ENCODE measurements at places on chromosomes 5 and 9.
A peak's percentile ranks its signal among the peaks of the same experiment; 100 is the strongest.

GRCh38 chr5:88770276-88771257, 112.4 kb downstream of the MEF2C start:
- no peak for DNase-seq

GRCh38 chr9:99231711-99232110, 9.6 kb downstream of the SEC61B start:
- DNase-seq: no peak

DNA sequence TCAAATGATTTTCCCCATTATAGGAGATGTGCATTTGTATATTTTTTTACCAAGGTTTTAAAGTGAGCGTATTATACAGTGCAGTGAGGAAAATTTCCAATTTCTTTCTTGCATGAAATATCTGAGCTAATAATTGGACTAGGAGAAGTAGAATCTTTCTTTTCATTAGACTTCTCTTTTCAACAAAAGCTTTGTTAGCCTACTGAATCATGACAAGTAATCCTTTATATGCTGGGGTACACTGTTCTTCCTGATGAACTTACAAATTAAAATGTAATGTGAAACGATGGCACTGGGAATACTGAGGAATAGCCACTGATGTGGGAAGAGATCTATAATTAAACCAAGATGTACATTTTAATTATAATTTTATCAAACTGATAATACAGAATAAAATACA, 829.6 kb downstream of the PTPRD start:
- no peak for DNase-seq

DNA sequence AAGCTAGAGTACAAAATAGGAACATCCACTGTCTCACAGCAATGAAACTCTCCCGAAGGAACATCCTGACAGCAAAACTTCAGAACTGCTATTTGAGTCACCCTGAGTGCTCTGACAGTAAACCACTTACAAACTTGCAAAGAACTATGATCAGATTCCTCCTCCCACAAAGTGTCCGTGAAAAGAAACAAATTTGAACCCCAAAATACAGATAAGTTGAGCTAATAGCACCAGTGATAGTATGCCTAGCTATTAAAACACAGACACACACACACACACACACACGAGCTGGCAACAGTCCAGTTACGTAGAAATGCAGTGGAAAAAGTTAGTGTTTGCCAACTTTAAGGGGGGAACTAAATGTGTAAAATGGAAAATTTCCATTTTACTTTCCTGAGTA, 3.1 kb upstream of the GLIS3 start:
- DNase-seq: no peak

DNA sequence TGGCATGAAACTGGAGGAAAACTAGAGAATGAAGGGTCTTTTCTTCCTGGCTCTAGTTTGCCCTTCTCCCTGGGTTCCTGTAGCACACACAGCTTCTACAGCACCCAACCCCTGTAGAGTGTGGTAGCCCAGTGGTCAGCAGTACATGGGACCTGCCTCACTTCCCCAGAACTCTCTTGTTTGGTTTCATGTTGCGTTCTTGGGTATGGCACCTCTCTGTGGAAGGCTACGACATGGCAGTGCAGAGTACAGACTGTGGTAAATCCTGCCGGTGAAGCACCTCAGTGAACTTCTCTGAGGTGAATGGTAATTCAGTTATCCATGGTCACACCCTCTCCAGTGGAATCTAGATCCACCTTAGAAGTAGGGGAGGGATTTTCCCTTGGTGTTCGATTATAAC, 105.5 kb downstream of the TLR4 start:
- DNase-seq: no peak

DNA sequence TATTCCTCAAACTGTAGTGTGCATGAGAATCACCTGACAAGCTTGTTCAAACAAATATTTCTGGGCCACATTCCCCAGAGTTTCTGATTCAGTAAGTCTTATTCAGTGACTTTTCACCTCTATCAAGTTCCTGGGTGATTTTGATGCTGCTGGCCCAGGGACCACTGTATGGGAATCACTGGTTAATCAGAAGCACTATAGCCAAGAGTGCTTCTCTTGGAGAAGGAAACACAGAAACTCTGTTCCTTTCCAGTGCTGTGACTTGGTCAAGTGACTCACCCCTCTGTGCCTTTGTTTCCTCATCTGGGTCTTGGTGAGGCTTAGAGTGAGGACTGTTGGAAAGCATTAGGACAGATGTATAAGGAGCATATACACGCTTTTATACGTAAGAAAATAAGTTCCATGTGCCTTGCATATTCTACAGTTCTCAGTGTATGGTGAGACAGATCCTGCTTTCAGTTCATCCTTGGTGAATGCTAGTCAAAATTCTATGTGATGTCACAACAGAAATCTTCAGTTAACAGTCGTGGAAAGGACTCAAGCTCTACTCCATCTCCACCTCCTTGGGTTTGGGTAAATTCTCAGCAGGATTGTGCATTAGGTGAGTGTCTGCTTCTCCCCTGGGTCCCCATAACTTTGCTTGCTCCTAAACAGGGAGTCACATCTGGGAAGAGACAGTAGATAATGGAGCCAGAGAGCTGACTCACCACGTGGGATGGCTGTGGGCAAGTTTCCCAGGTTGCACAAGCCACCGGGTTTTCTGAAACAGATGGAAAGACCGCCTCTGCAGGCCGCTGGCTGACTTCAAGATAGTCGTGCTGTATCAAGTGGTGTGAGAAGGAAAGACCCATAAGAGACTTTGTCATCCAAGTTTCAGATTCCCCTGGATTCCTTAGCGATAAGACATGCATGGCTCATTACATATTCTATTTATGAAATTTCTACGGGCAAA, 117.0 kb downstream of the NXNL2 start:
- no peak for DNase-seq

DNA sequence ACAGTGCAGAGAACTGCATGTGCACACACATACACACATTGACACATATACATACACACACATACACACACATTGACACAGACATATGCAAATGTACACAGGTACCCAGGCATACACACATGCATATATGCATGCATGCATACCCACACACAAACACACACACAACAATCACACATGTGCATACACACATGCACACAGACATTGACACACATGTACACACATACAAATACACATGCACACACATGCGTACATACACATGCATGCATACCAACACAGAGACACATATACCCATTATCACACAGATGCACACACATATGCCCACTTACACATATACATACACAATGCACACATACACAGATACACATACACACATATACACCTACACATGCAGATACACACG, 299.6 kb upstream of the ADCY2 start:
- DNase-seq: no peak

GRCh38 chr5:59099270-59099994, 516.6 kb downstream of the RAB3C start:
- peak; percentile 4 for DNase-seq

- no peak for DNase-seq
These were observed 94.3 kb upstream of the DAB2 start for GRCh38 chr5:39519079-39519478.

DNA sequence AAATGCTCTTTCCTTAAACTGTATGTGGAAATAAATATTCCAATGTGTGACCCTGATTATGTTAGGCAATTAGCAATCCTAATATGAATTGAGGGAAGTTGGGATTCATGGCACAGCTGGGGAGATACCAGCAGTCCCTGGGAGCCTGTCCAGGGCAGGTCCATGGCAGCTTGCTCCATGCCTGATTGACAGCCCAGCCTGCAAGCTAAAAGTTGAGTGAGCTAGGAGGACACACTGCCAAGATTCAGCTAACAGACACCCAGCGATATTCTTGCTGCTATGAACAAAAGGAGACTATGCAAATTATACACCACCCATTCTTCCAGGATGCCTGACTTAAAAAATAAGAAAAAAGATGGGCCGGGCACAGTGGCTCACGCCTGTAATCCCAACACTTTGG, 6.2 kb downstream of the TGFBI start:
- DNase-seq: no peak

- no peak for DNase-seq
These were observed 5.3 kb upstream of the DAB2IP start for GRCh38 chr9:121645853-121646807.

GRCh38 chr5:54361691-54362411, 51.5 kb upstream of the ARL15 start:
- DNase-seq: no peak

- no peak for DNase-seq
These were observed 3.7 kb upstream of the SSBP2 start for GRCh38 chr5:81754621-81755020.

GRCh38 chr9:1708219-1708618, 306.9 kb upstream of the SMARCA2 start:
- DNase-seq: no peak

- peak; percentile 54 for DNase-seq
These were observed 19.2 kb upstream of the SHB start for GRCh38 chr9:38088006-38088925.

DNA sequence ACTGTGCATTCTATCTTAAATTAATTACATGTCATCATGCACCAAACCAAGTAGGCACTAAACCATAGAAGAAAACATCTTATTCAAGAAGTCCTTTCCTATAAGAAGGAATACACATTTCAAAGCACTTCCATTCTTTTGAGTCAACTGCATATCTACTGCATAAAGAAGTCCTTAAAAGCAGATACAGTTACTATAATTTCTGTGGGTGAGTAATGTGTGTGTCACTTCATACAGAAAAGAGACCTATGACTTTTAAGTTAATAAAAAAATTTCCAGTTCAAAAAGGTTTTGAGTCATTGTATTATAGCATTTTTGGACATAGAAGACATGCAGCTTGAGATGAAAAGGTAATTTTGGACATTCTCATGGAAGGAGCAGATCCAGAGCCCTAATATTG, 125.0 kb downstream of the DTWD2 start:
- DNase-seq: no peak

GRCh38 chr5:123382252-123382651, 41.0 kb downstream of the CEP120 start:
- no peak for DNase-seq

DNA sequence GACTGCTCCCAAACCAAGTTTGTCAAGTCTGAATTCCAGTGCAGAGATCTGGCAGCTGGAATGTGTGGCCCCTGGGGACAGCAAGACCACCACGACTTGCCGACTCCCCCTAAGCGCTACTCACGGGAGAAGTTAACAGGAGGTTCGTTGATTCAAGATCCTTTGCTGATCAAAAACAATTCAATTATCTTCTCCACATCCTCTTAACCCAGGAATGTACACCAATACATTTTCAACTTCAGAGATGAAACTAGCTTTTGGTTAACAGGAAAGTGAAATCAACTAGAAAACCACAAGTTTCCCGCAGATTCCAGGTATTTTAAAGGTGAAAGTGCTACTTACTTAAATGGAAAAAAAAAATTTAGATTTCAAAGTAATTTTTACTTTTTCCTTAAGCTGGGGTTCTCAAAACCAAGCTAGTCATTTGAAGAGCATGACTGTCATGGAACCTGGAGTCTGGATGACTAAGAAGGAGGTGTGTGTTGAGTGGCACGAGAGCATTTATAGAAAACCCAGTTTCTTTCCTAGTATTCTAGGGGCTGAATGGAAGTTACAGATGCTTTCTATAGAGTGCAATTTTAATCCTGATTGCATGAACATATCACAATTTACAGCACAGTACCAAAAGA, 257.5 kb upstream of the PANK3 start:
- no peak for DNase-seq

DNA sequence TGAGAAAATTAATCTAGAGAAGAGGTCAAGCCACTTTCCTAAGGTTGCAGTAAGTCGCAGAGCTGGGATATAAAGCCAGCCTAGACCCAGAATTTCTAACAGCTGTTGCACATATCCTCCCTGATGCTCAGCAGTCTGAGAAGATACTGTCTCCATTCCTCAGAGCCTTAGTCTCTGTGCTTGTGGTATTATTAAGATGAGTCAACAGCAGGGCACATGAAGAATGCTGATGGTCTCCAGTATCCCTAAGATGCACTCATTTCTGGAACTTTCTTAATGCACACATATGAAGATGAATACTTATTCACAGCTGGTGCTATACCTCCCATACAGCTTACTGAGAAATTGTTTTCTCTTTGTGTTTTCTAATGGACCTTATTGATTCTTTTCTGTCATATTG, 32.5 kb downstream of the SGCD start:
- no peak for DNase-seq

DNA sequence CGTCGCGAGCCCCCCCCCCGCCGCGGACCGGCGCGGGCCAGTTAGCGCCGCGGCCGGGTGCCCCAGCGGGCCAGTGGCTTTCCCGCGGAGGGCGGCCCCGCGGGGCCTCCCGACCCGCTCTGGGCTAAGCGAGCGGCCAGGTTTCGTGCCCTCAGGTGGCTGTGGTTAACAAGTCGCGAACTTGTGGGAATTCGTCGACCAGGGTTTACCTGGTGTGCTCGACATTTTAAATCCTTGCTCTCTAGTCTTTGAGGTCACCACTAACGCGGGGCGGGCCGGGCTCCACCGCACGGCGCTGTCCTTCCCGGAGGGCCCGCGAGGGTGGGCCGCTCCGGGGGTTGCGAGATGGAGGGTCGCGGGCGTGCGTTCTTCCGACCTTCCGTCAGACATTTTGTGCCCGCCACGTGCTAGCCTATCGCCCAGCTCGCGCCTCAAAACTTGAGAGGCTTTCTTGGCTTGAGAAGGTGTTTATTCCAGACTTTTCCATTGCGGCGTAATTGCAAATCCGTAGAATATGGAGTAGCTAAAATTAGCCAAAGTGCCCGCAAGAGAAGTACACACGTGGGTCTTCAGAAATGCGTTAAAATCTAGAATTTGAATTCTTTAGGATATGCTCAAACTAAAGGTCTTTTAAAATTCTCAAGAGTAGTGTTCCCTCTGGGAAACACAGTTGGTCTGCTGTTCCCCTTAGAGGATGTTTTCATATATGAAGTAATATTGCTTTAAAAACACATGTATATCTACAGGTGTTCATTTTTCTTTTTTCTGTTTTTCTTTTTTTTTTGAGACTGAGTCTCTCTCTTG, 2.1 kb downstream of the ANP32B start:
- no peak for DNase-seq

GRCh38 chr5:140153905-140154304, 21.1 kb upstream of the CYSTM1 start:
- no peak for DNase-seq

- no peak for DNase-seq
These were observed 141.1 kb upstream of the SMIM23 start for GRCh38 chr5:171644536-171644935.
